EH (cell line): ENCODE measurements at places on chromosomes 4 and X.

- no peak for DNase-seq
Observed at GRCh38 chr4:82969414-82969813, 41.2 kb downstream of the LIN54 start.

DNA sequence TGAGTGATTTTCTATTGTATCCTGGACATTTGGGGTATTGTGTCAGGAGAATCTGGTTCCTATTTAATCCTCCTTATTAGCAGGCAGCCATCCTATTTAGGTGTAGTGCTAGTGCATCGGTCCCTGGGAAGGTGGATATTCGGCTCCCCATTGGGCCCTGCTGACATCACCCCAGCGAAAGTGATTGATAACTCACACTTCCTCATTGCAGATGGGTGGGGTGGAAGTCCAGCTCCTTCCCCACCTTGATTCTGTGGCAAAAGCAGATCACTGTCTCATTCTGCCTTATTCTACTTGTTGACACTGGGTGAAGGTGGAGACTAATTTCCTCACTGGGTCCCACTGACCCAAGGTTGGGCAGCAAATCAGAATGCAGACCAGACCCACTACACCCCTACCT lies 23.2 kb upstream of the BRS3 start:
- DNase-seq, result no peak

DNA sequence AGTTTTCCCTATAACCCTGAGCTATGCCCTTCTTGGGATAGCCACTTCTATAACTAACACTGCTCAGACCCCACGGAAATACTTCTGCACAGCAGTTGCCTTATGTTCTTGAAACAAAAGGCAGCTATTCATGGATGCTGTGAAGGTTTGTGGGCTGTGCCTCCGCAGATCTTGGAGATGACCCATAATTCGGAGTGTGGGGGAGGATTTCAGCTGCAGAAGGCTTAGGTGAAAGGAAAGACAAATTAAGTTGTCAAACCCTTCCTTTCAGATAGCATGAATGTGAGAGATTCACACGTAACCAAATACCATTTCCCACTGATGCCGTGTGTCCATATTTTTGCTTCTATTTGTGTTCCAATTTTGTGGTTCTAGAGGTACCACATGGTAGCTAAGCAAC lies 38.1 kb upstream of the NYX start:
- no peak for DNase-seq

- DNase-seq, result no peak
Observed at GRCh38 chrX:93264261-93265002, 408.9 kb downstream of the NAP1L3 start.
